ENCODE measurements at places on chromosomes 2 and 18.

DNA sequence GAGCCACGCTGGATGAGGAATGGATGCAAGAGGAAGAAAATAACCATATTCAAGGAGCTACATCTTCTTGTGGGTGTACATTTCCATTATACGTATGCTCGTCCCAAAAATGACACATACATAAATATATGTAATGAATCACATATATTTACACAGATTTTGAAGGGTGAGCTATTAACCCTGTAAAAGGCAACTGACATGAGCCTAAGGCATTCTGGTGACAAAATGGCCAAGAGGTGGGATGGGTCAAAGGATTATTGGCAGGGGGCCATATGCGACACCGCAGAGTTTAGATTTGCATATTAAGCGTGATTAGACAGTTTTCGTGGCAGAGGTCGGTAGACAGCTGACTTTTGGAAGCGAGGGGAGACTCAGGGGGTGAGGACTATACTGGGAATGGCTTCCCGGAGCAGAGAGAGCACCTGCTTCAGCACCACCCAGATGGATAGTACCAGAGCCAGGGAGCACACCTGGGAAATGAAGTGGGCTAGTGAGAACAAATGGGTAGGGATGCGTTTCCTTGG lies 431 bp upstream of the CNRIP1 start:
- no peak for DNase-seq

DNA sequence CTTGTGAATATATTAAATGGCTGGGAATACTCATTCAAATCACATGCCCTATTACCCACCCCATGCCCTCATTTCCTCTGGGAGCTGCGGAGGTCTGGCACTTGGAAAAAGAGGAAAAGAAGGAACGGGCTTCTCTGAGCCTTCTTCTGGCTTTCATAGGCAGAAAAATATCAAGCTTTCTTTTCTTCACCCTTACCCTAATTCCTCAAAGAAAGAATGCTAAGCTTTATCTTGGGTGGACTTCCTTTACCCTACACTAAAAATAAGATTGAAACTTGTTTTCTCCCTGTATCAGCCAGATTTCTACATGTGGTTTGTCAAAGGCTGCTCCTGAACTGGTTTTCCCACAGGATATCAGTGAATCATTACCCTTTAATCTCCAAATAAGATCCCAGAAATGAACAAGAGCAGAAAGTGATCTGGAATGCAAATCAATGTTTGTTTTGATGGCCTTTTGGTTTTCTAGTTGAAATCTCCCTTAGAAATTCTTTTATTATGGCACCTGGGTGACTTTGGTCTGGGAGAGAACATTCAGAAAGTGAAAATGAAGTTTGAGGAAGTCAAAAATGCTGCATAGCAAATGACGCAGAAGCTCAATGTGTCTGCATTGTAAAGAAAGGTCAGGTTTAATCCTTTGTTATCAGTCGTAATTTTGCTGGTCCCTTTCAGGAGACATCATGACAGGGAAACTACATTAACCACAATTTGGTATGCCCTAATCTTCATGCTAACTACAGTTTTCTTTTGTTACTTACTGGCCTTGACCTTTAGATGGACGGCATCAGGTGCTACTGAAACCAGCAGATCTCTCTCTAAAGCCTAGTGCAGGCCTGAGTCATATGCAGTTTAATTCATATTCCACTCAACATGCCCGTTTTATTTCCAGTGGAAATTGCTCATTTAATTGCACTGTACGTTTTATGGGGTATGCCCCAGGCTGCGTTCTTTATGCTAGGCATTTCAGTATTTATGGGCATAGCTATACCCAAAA lies 46.6 kb upstream of the HNRNPA3 start:
- DNase-seq = no peak

DNA sequence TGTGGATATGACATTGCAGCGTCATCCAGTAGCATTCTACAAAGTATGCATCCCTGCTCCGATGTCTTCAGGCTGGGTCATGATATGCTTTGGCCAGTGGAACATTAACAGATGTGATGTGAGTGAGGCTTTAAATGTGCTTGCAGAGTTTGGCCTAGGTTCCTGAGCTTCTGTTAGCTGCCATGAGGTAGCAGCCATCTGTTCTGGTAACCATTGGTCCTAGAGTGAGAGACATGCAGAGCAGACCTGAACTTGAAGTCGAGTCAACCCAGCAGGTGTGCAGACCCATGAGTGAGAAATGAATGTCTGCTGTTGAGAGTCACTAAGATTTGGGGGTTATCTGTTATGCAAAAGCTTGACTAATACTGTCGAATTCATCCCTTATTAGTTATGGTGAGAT lies 73.8 kb upstream of the NABP1 start:
- no peak for DNase-seq

GRCh38 chr18:57273194-57273593 lies 79.2 kb upstream of the ST8SIA3 start:
- DNase-seq = no peak

DNA sequence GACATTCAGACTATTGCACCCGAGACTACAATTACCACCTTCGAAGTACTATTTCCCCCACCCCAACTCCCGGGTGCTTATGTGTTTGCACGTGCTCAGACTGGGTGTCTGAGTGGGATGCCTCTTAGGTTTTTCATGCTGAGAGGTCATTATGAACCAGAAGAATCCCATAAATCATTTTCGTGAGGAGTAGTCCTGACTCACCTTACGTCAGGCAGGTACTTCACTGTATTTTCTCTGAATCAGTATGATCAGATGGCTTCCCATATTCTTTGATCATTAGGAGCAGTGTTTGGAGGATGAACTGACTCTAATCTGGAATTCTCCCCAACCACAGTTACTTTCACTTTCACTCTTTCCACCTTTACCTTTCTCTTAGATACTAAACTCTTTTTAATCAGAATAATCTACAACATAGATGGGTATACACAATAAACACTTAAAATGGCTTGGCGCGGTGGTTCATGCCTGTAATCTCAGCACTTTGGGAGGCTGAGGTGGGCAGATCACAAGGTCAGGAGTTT lies 38.4 kb upstream of the STAT4 start:
- no peak for DNase-seq

DNA sequence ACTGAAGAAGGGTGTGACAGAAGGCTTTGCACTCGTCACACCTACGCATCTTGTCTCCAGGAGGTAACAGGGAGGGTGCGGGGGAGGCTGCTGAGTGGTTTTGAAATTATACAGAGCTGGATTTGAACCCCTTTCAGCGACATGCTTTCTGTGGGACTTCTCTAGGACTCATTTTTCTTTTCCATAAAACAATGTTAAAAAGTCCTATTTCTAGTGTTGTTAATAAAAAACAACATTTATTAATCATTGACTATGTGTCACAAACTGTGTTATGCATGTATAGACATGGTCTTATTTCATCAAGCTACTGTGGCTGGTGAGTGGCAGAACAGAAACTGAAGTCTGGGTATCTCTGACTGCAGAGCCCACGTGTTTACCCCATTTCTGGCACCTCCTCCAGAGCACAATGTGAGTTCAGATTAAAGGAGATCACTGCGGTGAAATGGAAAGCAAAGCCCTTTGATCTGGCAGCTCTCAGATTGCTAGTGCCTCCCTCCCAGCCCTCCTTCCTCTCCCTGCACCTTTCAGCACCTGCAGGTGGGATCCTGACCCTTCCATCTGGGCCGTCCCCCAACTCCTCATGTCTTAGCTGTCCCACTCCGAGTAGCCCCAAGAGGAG lies 315.5 kb upstream of the MYT1L start:
- DNase-seq = peak; percentile 57

DNA sequence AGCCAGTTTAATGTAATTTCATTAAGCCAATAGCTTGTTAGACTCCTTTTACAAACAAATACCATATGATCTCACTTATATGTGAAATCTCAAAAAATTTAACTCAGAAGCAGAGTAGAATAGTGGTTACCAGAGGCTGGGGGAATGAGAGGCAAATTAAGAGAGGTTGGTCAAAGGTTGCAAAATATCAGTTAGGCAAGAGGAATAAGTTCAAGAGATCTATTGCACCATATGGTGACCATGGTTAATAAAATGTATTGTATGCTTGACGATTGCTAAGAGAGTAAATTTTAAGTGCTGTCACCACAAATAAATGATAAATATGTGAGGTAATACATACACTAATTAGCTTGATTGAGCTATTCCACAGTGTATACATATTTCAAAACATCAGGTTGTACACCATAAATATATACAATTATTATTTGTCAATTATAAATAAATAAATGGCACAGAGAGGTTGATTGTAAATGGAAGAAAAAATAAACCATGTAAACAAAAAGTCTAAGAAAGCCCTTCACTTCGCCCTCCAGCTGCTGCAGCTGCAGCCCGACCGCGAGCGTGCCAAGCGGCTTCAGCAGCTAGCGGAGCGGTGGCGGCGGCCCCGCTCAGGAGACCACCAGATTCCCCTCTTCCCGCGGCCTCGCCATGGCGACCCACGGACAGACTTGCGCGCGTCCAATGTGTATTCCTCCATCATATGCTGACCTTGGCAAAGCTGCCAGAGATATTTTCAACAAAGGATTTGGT lies 23.0 kb upstream of the ACTR2 start:
- no peak for DNase-seq

GRCh38 chr18:79552696-79553095 lies 126.9 kb upstream of the CTDP1 start:
- DNase-seq = no peak

DNA sequence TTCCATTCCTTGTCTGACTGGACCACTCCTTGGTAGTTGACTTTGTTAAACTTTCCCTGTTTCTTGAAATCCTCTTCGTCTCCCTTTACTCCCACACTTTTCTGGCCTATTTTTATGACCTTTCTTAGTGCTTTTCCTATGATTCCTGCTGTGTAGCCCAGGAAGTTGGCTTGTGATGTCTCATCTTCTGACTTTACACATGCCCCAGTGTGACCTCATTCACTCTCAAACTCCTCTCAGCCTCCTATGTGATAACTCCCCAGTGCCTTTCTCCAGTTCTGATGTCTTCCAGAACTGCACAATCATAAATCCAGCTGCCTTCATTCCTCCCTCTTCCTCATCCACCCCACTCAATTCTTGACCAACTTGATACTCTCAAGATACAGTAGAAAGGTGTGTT lies 407.6 kb downstream of the TGIF1 start:
- DNase-seq = no peak

- DNase-seq = no peak
Observed at GRCh38 chr2:210536973-210537650, 19.3 kb upstream of the CPS1 start.

DNA sequence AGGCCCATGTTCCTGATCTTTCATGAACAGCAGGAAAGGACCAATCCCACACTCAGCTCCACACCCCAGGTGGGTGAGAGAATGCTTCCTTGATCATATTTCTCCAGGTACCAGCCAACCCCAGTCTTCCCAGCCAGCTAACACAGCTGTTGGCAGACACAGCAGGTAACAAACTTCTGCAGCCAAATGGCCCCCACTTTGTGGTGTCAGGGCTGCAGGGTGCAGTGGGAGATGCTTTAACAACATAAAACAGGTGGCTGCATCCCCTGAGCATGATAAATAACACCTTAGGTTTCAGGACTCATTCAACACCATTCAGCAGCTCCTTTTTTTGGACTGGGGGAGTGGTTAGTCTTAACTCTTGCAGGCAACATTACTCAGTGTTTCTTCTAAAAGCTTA lies 76.7 kb upstream of the ACAA2 start:
- DNase-seq = no peak

DNA sequence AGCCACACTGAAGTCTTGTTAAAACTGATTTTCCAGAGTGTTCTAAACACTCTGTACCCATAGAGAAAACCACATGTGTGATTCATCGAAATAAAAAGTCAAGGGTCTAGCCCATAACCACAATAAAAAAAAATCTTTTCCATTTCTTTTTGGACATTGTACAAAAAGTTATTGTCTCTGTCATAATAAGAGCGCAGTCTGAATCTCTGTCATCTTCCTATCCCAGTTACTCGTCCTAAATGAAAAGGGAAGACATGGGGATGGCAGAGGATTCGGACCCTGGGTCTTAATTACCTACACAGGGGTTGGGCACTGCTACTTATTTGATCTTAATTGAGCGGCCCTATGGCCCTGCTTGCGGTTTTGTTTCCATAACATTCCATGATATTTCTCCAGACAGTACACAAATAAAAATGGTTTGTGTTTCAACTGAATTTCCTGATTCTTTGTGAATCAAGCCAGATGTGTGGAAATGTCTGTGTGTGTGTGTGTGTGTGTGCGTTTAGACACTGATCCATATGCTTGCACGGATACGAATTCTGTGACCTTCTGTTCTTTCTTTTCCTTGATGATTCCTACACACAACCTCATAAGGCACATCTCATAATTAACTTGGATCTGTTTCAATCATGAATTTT lies 133.4 kb upstream of the SPATS2L start:
- DNase-seq = no peak

- DNase-seq = no peak
Observed at GRCh38 chr18:47313901-47314300, 62.4 kb upstream of the SKOR2 start.

DNA sequence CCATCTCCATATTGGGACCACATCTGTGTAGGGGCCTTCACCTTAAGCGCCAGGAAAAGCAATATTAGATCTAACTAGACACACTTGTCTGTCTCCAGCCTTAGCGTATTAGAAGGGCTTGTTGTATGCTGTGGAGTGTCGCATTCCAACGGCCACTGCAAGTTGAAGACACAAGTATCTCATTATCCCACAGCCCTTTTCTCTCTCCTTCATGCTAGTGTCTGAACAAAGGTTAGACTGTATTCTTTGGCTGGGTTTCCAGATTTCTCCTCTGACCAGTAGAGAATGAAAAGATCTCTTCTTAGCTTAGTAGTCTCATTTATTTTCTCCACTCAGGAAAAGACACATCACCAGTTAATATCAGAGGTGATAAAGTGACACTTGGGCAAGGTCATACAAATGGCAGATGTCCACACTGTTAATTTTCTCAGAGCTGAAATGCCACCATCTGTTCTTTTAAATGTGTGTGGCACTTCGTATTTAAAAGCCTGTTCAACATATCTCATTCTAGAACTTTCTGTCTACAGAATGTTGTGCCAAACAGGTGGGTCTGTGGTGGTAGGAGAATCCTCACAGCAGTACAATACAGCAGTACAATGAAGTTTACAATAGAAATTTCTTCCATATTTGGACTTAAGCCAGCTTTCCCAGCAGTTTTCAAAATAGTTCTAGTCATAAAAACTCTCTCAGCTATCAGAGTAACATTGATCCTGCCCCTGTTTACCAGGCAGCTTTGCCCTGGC lies 94.0 kb upstream of the ITGA6 start:
- DNase-seq = no peak

DNA sequence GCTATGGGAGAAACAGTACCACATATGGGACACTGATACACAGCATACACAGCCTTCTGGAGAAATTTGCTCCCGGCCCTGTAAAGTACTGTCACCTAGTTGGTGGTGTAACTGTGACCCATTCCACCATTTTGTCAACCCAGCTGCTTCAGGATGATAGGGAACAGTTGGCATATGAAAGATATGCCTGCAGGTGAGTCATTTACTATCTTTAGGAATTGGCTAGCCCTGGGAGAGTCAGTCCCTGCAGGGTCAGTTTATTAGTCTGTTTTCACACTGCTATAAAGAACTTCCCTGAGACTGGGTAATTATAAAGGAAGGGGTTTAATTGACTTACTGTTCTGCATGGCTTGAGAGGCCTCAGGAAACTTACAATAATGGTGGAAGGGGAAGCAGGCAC lies 30.0 kb upstream of the PTPRM start:
- no peak for DNase-seq

Measured in activated naive CD4-positive, alpha-beta T cell treated with anti-CD3 and anti-CD28 coated beads, Interleukin-2, amount 50 U/mL, for 16 hours (primary cell).